ENCODE measurements at places on chromosomes 7 and 10.

GRCh38 chr7:150869467-150869866 lies 17.1 kb downstream of the AOC1 start:
- no peak for DNase-seq

DNA sequence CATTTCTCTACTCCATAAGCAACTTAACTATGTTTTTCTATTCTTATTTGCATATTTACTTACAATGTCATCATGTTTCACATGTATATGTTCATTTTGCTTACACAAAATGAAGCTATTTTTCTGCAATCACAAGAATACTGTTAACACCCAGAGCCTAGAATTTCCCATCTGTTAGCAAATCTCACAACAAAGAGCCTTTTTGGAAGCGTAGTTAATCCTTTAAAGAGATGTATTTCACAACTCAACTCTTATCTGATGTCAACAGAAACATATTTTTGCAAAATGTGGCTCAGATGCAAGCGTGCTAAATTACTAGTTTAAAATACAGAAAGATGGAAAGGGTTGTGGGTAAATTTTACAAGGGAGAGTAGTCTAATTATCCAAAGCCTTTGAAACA lies 110.6 kb upstream of the COL1A2 start:
- no peak for DNase-seq

DNA sequence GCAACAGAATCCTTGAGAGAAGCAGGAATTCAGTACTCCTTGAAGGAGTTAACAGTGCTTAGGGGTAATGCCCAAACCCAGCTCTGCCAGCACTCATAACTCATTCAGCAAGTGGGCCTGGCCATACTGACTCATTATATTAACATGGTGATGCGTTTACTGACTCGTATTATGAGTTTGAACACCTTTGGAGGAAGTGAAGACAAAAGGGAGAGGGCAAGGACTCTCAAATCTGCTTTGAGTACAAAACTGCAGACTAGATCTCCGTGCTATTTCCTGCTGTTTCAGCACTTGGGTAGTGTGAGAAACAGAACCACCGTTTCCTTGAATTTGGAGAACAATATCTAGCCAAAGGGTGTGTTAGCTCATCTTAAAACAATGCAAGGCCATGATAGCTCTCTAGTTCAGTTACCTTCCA lies 30.8 kb downstream of the SLC16A9 start:
- no peak for DNase-seq

GRCh38 chr10:48391994-48392393 lies 85.5 kb downstream of the MAPK8 start:
- DNase-seq: no peak

DNA sequence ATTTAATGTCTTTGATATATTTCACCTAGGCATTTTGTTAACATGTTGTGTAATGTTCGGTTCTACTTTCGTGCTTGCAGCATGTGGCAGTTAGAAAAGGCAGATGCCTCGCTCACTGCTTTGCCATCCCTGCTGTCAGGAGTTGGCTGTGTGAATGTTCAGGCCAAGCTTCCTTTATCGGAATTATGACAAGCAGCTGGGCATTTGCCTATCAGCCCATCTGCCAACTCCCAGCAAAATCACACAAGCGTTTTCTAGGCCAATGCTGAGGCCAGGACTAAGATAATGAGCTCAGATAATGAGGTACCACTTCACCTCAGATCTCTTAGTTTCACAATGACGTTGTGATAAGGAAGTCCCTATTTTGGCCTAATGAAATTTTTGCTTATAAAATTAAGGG lies 212.7 kb upstream of the FAM3C start:
- DNase-seq: no peak

- peak; percentile 27 for DNase-seq
Observed at GRCh38 chr7:7816084-7816483, 97.7 kb upstream of the RPA3 start.

DNA sequence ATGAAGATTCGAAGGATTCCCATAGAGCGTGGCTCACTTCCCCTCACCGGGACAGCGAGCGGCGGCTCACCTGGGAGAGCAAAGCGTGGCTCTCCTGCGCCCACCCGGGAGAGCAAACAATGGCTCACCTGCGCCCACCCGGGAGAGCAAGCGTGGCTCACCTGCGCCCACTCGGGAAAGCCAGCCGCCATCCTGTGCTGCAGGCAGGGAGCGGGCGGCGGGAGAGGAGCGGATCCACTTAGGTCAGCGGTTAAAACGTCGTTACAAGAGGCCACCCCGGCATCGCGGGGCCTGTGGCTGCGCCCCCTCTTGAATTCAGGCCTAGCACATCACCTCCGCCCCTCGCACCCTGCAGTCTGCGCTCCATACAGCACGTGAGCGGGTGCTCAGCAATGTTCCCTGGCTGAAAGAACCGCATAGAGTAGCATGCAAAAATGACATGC lies 461 bp upstream of the FIGNL1 start:
- DNase-seq: peak; percentile 12

DNA sequence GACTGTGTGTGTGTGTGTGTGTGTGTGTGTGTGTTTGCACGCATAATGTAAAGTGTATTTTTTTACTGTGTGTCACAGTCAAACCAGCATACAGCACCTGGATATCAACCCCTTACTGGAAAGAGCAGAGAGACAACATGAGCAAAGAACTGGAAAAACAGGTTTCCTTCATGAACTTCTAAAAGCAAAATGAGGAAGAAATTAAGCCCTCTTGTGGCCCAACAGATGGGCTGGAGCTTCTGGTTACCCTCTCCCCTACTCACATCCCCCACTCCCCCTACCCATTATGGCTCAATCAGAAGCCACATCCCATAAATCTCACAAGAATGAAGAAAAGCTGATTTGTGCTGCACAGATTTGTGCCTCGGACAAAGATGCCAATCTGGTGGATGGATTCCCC lies 36.2 kb downstream of the PDE1C start:
- DNase-seq: no peak

DNA sequence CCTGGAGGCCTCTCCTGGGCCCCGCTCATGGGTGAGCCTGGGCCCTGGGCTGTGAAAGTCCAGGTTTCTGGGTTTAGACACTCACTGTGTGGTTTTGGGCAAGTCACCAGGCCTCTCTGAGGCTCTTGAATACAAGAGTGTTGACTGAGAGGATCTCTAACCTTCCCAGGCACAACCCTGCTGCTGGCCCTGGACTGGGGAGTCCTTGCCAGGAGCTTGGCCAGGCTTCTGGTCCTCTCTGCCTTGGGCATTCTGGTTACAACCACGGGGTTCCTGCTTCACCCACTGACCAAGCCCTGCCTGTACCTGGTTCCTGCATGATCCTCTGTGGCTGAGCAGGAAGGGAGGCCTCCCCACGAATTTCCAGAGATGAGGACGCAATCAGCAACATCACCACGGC lies 63.6 kb upstream of the COL13A1 start:
- no peak for DNase-seq

- no peak for DNase-seq
Observed at GRCh38 chr7:146700015-146700560, 583.5 kb downstream of the CNTNAP2 start.

- DNase-seq: no peak
Observed at GRCh38 chr10:66737241-66737640, 188.6 kb upstream of the LRRTM3 start.

- no peak for DNase-seq
Observed at GRCh38 chr7:8781166-8781565, 347.8 kb downstream of the NXPH1 start.

- DNase-seq: no peak
Observed at GRCh38 chr10:55668326-55668922, 692.6 kb downstream of the ZWINT start.

GRCh38 chr7:148712678-148713329 lies 14.1 kb downstream of the CUL1 start:
- no peak for DNase-seq

DNA sequence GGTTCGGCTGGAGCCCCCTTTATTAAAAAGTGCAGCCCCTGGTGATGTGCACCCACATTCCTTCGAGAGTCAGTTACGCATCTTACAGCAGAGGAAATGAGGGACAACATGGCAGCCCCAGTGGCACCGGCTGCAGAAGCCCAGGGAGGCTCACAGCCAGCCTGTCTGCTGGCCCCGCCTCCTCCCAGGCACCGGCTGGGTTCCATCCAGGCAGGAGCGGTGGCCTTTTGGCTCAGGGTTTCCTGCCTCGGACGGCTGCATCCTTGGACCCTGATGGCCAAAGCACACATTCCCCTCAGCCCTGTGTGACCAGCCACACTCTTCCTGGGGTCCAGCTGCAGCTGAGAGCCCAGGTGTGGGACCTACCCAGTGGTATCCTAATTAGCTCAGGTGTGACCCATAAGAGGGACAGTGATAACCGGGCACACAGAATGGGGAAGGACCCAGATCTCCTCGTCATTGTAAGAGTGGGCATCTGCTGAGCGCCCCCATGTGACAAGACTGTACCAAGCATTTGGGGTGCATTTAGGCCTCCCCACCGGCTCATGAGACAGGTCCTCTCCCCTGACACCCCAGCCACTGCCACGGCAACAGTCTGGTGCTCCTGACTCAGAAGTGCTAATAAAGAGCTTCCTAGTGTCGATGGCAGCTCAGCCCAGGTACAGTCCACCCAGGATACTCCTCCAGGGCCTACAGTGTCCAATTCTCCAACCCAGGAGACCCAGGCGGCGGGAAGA lies 63.3 kb upstream of the CHST15 start:
- no peak for DNase-seq

DNA sequence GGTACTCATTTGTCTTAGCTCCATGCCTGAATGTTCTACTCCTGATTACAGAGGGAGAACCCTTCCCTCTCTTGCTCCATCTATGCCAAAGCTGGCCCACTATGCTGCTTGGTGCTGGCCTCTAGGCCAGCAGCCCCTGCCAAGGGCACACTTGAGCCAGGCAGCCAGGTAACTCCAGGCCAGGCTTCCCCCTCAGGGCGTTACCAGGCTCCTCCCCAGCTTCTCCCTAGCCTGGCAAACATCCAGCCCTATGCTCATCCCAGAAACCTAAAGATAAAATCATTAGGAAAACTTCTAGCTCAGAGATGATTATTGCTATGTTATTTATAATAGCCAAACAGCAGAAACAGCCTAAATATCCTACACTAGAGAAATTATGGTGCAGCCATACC lies 103.7 kb downstream of the KCNMA1 start:
- DNase-seq: no peak

- DNase-seq: no peak
Observed at GRCh38 chr10:28793482-28793881, 116.2 kb downstream of the BAMBI start.

GRCh38 chr7:101486433-101487104 lies 123.9 kb downstream of the COL26A1 start:
- no peak for DNase-seq

GRCh38 chr7:135239263-135239662 lies 5.6 kb downstream of the STRA8 start:
- DNase-seq: no peak

- DNase-seq: no peak
Observed at GRCh38 chr7:133331861-133332260, 79.0 kb downstream of the EXOC4 start.

- no peak for DNase-seq
Observed at GRCh38 chr10:4477664-4478063, 348.3 kb upstream of the AKR1E2 start.

- DNase-seq: no peak
Observed at GRCh38 chr10:125102246-125102645, 58.1 kb downstream of the CTBP2 start.

- peak; percentile 92 for DNase-seq
Observed at GRCh38 chr7:32846630-32847225, 44.8 kb downstream of the KBTBD2 start.

- DNase-seq: no peak
Observed at GRCh38 chr7:114051871-114052331, 133.1 kb upstream of the PPP1R3A start.

DNA sequence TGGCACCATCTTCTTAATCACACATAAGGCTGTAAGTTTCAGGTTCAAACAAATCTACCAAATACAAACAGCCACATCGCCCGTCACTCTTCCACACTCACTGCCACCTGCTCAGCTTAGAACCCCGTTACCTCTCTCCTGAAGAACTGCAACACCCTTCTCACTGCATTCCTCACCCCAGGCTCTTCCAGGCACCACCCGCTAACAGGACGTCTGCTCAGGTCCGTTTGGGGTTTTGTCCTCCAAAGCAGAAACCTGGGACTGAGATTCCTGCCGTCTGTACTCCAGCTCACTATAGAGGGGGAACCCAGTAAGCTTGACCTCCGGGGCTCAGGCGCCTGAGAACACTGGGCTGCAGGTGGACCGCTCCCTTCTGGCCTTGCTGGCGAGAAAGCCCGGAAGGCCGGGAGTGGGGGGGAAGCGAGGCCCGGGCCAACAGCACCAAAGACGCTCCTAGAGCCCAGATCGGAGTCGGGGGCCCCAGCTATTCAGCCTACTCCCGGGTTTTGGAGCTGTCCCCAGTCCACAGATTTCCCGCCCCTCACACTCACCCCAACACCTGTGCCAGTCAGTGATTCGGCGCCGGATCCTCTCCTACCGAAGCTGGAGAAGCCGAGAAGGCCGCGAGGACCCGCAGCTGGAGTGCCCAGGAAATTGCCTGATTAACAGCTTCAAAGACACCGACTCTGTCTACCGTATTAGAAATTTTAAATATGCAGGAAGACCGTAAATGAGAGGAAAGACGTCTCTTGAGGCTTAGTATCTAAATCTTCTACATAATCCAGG lies at the start of gene AP3M1:
TSS of gene AP3M1 (minus strand) at position 625 of the 786 bp plus-strand sequence. CDS start 12,449 bp downstream, outside the sequence.
- no peak for DNase-seq

- peak; percentile 68 for DNase-seq
Observed at GRCh38 chr10:101694674-101695403, at the start of gene FBXW4. Gene FBXW4, minus strand, starts transcription at chr10:101695170. Its CDS starts 65 bp downstream, at chr10:101695105.

- no peak for DNase-seq
Observed at GRCh38 chr10:84548869-84549268, 220.5 kb downstream of the CCSER2 start.

GRCh38 chr7:84107259-84107658 lies 87.3 kb downstream of the SEMA3A start:
- no peak for DNase-seq

DNA sequence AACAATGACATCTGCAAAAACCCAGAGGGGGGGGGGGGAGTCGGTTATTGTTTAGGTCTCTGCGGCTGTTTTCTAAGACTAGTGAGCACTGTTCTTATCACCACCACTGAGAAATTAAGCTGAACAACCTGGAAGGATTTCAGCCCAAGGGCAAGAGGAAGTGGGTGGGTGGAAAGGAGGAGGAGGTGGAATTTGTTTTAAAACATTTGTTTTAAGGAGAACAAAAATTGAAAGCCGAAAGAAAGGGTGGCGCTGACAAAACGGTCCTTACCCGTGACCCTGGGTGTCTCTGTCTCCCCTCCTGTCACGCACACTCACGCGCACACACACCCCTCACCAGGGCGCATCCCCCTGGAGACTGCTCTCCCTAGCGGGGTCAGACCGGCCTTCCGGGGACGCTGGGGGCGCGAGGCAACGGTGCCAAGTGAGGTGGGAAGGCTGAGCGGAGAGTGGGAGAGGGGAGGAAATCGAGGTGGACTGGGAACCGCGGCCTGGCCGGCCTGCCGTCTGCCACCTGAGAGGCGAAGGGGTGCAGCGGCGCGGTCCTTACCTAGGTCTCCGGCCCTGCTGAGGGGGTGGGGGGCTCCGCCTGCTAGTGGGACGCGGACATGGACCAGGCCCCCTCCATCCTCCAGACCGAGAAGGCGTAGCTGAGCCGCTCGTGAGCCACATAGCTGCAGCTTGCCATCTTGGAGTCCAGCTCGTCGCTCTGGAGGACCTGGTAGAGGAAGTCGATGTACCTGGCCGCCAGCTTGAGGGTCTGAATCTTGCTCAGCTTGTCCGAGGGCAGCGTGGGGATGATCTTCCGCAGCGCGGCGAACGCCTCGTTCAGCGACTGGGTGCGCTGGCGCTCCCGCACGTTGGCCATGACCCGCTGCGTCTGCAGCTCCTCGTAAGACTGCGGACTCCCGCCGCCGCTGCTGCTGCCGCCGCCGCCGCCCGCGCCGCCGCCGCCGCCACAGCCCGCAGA lies 1.0 kb downstream of the TWIST1 start:
- DNase-seq: no peak
